Renal pelvis (tissue), 12 donors: ENCODE measurements at places on chromosomes 4 and X. TPM values are rescaled to one million over a fixed set of nuclear protein-coding genes. Genes with fewer than 3 reads are reported as not detected.
A peak's percentile ranks its signal among the peaks of the same experiment; 100 is the strongest.

Gene CRMP1
- polyA plus RNA-seq: 49.1 TPM

Gene TMEM255A
- polyA plus RNA-seq: 0.21 TPM

Gene HMX1
- polyA plus RNA-seq: not detected

Gene PCDH11X
- 0.13 TPM for polyA plus RNA-seq

Gene CTAG1A
- polyA plus RNA-seq: not detected

Gene HTN1
- polyA plus RNA-seq: 0.04 TPM

Gene PPEF1
- polyA plus RNA-seq: 0.47 TPM

Gene SYP
- polyA plus RNA-seq: 3.3 TPM

Gene IL2RG
- 0.81 TPM for polyA plus RNA-seq

Gene KIAA1210
- polyA plus RNA-seq: 1.5 TPM

Gene MAGEA6
- polyA plus RNA-seq: not detected

Gene MAN2B2
- polyA plus RNA-seq: 17.1 TPM

Gene NIPAL1
- 9.7 TPM for polyA plus RNA-seq

- DNase-seq: no peak
Measured at GRCh38 chr4:40865696-40866095, 115.9 kb downstream of the NSUN7 start.

DNA sequence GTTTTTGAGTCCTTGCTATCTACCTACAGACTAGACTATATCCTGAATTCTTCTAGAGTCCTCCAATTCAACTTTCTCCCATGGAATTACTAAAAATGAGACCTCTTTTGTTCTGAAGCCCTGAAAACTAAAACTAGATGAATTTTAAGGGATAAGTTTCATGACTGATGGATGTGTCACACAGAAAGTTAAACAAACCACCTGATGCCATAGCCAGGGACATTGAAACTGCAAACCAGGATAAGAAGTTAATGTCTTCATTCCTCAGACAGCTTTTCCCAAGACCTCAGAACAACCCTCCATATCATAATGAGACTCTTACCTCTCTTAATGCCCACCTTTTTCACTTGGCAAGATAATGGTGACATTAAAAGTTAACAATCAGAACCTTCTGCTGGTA lies 81.5 kb upstream of the PTPN13 start:
- DNase-seq: no peak

DNA sequence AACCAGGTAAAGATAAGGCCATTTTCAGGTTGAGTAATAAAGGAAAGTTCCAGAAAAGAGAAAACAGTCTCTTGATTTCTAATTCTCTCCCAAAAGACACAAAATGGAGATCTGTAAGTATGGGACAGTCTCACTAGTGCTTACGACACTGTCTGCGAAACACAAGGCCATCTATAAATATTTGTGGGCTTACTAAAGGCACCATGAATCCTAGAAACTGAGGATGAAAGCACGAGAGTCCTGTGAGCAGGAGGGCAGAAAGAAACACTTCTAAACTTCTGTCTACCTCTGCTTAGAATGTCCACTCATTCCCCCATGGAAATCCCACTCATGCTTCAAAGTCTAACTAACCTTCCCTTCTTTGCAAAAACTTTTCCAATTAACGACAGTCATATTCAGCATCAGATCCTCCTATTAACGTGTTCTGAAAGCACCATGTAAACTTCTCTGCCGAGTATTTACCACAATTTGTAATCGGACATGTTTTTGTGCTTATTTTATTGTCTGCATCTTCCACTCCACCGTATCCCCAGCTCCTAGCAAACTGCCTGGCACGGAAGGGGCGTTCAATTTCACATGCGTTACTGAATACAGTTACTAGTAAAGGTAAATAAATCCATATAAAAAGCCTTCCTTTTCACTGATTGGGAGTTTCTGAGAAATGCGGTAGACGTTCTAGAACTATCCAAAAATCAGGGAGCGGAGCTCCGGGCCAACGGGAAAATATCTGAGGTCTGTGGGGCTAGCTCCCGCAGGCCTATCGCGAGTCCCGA lies 665 bp downstream of the PSMD10 start:
- DNase-seq: peak; percentile 7

DNA sequence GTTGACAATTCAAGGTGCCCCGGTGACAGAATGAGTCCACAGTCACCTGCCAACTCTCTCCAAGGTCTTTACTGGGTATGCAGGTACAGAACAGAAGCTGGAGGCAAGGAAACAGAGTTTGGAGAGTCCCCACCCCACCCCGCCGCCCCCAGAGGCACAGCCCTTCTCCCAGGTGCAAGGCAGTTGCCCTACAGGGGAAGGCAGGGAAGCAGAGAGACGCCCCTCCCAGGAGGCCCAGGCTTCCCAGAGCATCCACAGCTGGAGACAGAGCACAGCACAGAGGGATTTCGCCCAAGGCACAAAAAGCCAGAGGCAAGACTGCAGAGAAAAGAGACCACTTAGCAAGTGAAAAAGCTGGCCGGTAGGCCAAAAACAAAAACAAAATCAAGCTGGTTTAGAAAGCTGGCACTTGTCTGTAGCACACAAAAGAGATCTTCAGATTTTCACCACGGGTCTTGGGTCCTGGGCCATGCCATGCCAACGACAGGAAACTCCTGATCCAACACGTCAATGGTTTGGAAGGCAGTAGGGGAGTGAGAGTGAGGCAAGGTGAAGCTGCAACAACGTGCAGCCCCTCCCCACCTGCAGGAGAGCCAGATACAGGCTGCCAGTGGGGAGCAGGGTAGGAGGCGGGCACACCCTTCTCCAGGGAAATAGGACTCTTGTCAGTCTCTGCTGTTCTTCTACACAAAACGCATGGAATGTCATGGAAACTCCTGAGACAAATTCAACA lies 113.3 kb downstream of the AFAP1 start:
- no peak for DNase-seq

- peak; percentile 4 for DNase-seq
Measured at GRCh38 chrX:7582191-7582590, 260.8 kb upstream of the VCX start.

- DNase-seq: no peak
Measured at GRCh38 chrX:141791856-141792255, 46.3 kb upstream of the MAGEC3 start.

DNA sequence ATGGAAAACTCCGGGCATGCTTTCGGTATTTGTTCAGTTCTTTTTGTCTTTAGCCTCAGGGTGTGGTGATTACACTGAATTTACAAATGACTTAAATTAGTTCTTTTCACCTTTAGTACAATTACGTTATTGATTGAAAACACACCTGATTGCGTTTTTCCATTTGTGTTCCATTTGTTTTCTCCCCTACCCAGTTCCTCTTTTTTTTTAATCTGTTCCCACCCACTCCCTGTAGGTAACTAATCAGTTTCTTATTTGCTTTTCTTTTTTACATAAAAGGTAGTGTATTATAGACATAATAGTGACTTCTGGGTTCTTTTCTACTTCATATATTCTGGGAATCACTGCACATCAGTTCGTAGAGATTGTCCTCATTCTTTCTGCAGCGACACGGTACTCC lies 53.4 kb downstream of the TNIP2 start:
- DNase-seq: no peak

- DNase-seq: no peak
Measured at GRCh38 chrX:100083211-100083610, 326.9 kb downstream of the PCDH19 start.

GRCh38 chr4:151583157-151583914 lies 174.4 kb downstream of the FHIP1A start:
- no peak for DNase-seq

DNA sequence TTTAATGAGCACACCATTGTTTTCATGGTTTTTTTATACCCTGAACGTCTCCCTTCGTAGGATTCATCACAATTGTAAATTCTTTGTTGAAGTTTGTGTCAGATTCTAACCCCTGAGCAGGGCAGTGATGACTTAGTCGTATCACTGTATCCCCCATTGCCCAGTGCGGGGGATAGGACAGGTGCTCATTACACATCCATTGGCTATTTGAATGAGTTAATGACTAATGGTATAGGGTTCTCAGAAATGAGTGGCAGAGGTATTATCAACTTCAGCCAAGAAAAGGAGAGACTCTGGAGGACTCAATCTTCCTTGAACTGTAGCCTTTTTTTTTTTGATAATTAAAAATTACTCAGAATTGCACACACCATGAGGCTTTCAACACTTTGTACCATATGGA lies 64.6 kb downstream of the SYNPO2 start:
- DNase-seq: no peak

DNA sequence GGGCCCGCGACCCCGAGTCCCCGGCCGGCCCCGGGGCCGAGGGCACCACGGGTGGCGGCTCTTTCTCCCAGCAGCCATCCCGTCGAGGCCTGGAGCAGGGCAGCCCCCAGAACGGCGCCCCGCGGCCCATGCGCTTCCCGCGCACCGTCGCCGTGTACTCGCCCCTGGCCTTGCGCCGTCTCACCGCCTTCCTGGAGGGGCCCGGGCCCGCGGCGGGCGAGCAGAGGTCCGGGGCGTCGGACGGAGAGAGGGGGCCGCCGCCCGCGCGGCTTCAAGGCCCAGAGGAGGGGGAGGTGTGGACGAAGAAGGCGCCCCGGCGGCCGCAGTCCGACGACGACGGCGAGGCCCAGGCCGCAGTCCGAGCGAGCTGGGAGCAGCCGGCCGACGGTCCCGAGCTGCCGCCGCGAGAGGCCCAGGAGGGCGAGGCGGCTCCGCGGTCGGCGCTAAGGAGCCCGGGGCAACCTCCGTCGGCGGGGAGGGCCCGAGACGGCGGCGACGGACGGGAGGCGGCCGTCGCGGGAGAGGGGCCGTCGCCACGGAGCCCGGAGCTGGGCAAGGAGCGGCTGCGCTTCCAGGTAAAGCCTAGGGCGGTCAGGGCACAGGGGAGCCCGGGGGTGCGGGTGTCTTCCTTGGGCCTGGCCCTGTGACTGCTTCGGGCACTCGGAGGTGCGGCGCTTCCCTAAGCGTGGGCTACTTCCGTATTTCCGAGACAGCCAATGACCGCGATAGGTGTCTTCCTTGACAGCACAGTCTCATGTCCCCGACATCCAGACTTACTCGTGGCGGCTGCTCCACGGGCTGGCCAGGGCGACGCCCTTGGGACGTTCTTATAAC lies 845 bp downstream of the ZAR1 start:
- DNase-seq: no peak

DNA sequence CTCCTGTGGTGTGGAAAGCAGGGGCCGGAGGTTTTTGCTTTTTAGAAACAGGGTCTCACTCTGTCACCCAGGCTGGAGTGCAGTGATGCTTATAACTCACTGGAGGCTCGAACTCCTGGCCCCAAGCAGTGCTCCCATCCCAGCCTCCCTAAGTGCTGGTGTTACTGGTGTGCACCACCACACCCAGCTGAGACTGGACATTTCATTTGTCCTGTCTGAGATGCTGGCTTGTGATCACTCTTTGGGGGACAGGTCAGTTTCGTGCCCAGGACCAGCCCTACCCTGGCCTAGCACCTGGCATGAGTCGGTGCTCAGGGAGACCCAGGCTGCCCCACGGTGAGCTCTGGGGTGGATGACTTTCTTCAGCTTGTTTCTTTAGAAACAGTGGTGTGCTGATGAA lies 11.3 kb downstream of the PSAPL1 start:
- DNase-seq: no peak

DNA sequence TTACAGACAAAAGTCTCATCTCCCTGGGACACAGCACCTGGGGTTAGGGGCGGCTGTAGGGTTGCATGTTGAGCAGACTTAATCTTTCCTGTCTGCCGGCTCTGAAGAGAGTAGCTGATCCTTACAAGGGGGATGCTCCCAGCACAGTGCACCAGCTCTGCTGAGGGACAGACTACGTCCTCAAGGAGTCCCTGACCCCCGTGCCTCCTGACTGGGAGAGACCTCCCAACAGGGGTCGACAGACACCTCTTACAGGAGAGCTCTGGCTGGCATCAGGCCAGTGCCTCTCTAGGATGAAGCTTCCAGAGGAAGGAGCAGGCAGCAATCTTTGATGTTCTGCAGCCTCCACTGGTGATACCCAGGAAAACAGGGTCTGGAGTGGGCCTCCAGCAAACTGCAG lies 506.0 kb upstream of the FMR1 start:
- no peak for DNase-seq

GRCh38 chrX:39559229-39559628 lies 538.5 kb downstream of the BCOR start:
- no peak for DNase-seq

DNA sequence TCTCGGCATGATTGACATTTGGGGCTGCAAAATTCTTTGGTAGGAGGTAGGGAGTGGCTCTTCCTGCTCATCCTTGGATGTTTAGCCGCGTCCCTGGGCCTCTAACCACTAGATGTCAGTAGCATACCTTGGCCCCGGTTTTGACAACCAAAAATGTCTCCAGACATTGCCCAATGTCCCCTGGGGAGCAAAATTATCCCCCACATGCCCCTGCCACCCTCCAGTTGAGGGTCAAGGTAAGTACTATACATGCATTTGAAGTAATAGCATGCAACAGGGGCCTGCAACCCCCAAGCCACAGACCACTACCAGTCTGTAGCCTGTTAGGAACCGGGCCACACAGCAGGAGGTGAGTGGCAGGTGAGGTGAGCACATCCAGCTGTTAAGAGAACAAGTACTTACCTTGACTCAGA lies 17.6 kb upstream of the KIAA1210 start:
- no peak for DNase-seq

DNA sequence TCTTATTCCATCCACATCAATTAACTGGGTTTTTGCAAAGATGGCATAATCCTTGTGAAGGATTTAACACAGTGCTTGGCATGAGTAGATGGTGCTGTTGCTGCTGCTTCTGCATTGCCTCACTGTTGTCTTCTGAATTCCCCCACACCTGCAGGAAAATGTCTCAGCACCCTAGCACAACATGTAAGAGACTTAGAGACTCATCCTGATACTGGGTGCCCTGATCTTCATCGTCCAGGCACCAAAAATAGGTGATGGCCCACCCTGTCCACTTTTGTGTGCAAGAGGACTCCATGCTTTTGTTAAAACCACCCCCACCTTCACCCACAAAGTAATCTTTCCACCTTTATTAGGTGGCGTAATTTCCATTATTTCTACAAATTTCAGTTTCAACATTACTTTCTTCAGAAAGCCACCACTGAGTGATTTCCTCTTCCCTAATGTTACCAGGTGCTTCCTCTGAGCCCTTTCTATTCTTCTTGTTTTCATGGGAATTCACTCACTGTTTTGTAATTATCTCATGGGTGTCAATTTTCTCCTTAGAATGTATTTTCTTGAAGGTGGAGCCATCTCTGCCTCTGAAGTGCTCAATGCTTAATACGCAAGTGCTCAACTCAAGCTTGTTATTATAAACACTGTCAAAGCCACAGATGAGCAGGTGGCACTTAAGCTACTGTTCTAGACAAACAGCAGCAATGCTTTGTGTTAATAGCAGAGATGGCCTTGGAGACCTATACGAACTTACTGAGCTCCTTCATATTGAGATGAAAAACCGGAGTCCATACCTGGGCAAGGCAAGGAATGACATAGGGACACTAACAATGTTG lies 89.5 kb downstream of the HS3ST1 start:
- no peak for DNase-seq

GRCh38 chr4:110248831-110249253 lies 50.4 kb upstream of the ELOVL6 start:
- DNase-seq: no peak

GRCh38 chr4:72953571-72953970 lies 115.9 kb downstream of the COX18 start:
- no peak for DNase-seq
